CD4-positive, alpha-beta T cell treated with Interferon alpha-2 for 1 hour (primary cell): ENCODE measurements at places on chromosomes 6 and 20.

GRCh38 chr6:129730477-129731165 is 20.6 kb upstream of the ARHGAP18 start:
- DNase-seq, result peak; percentile 21

DNA sequence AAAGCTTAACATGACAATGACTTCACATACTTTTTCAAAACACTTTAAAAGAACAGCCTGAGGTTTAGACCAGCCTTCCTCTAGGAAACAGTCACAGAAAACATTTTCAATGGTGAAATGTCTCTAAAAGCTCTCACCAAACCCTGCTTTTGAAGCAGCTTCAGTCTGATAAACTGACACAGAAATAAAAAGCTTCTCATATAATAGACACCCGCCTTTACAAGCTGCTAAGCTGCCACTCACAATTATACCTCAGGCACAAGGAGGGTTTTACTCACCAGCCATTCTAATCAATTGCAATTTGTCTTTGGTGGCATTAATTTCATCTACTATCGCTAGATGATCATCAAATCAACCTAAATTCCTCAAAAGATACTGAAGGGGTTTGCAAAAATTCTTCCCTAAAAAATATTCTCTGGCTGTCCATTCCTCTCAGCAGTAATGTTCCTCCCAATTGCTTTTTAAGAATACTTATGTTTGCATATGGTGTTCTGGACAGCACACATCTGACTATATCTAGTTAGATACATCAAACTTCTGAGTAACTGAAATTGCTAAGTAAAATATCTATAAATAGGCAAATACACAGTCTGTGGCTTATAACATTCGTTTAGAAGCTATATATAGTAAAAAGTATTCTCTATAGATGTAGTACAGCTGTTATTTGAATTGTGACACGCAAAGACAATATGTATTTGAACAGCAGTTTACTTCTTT is 29.4 kb downstream of the KIF13A start:
- DNase-seq, result no peak

DNA sequence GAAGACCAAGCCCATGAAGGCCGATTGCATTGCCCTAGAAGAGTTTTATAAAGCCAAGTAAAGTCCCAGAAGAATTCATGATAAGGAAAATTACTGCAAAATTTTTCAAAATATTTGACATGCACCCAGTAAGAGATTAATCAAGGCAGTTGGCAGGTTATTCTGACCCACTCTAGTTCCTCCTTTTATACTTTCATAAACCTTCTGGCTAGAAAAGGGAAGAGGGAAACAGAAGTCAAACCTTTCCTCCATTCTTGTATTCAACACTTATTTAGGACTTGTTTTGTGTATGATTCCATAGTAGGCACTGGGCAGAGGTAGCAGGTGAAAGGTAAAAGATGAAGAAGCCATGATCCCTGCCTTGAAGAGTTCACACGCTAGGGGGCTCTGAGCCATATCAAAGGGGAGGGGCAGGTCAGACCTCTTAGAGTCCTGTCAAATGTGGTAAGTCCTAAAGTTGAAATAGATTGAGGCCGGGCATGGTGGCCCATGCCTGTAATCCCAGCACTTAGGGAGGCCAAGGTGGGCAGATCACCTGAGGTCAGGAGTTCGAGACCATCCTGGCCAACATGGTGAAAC is 85.4 kb downstream of the NDUFAF5 start:
- no peak for DNase-seq

- DNase-seq, result no peak
Observed at GRCh38 chr20:11143481-11143880, 469.7 kb upstream of the JAG1 start.

GRCh38 chr6:139448051-139448649 is 73.7 kb upstream of the CITED2 start:
- DNase-seq, result no peak

DNA sequence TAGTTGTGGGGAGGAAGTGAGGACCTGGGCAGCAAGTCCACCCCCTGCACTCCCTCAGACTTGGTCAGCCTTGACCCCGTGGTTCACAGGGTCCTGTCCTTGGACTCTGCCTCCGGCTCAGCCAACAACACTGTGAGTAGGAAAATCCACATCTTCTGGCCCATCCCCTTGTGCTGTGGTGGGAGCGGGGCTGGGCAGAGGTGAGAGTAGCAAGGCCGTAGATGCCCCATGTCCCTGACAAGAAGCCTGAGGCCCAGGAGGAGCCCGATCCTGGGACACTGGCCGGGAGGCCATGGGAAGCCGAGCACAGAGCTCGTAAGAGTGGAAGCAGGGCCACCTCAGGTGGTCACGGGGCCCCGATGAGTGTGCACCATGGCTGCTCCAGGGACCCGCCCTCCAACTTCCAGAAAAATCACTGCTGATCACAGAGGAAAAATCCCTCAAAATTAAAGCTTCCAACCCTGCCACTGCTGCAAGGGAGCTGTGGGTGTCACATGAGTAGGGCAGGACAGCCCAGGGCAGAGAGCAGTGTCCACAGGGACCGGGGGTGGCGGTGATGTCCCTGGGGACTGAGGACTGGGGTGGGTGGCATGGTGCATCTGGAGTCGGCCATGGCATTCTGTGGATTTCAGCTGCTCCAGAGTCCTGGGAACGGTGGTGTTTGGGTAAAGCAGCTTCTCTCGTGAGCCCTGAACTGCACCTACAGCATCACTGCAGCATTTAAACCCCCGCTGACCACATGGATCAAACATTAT is 189.4 kb downstream of the DLL1 start:
- DNase-seq, result no peak

GRCh38 chr6:13832778-13833177 is 18.4 kb upstream of the MCUR1 start:
- no peak for DNase-seq

DNA sequence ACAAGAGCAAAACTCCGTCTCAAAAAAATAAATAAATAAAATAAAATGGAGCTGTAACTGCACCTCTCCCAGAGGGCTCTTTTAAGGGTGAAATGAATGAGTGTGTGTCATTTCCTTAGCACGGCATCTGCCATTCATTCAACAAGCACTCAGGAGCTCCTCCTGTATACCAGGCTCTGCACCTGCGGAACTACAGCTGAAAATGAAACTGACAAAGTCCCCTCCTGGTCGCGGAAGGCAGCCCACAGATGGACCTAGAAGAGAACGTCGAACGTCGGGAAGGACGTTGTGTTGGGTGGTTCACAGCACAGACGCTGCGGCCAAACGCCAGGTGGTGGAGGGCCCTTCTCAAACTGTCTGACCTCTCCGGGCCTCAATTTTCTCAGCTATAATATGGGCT is 256.4 kb downstream of the TFAP2C start:
- DNase-seq, result no peak

GRCh38 chr6:116012471-116012949 is 48.2 kb downstream of the FRK start:
- DNase-seq, result no peak

- DNase-seq, result no peak
Observed at GRCh38 chr6:28758046-28758817, 165.6 kb downstream of the TRIM27 start.

GRCh38 chr6:120262354-120262753 is 912.8 kb upstream of the MAN1A1 start:
- DNase-seq, result no peak

DNA sequence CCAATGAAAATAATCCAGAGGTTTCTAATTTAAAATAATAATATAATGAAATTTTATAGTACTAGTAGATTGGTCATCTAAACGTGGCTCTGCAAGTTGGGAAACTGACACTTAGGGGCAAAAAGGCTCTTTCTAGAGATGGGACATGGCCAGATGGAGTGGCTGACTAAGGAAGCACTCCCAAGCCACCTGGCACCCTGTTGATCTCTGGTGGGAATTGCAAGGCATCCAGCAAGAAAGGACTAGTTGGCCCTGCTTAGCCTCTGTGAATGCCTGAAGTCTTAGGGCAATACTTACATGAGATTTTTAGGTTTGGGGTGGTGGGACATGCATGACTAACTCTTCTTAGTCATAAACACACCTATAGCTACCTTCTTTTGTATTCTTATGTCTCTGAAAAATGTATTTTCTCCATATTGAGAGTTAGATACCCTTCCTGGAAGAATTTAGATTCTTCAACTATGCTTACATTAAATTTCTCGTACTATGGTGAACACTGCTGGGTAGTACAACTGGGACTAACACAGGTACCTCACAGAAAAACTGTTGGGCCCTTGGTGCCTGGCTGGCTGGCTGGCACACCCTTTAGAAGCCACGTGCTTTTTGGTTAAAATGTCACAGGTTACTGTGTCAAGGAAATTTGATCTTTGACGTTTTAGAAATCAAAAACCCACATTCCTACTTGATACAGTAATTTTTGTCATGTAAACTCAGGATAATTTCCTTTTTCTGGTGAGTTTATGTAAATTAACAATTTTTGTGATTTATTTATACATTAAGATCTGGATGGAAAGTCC is 25.0 kb upstream of the SH3BGRL2 start:
- DNase-seq, result no peak

DNA sequence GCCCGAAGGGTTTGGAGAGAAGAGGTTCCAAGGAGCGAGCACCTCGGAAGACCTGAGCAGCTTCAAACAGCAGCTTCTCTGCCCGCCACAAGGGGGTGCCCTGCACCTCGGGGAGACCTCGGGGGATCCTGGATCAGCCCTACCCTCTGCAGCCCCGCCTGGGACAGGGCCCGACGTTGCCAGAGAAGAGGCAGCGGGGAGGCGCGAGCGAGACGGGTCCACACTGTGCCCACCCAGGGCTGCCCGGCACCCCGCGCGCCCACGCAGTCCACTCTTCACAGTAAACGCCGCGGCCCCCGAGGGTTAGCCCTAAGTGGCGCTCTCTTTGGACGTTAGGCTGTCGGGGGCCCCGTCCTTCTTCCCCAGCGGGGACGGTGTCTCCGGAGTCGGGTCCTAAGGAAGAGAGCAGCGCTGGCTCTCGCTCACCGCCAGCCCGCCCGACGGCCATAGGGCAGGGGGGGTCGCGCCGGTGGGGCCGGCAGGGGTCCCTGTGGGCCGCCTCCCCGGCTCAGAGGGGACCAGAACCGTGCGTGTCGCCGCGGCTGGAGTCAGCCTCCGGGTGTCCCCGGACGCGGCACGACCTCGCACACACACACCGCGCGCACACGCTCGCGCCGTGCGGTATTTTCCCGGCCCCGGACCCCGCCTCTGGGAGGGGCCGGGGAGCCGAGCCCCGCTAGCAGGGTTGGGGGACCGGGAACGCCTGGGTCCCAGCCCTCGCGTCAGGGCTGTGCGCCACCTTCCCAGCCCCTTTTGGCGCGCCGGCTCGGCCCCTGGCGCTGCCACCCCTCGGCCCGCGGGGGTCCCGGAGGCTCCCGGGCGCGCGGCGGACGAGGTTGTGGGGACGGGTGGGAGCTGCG is 929 bp downstream of the CDH22 start:
- peak; percentile 81 for DNase-seq
